ENCODE measurements at places on chromosomes 4 and X. TPM values are rescaled to one million over a fixed set of nuclear protein-coding genes. Genes with fewer than 3 reads are reported as not detected.
A peak's percentile ranks its signal among the peaks of the same experiment; 100 is the strongest.

GRCh38 chr4:17526695-17527477 is 11.9 kb downstream of the CLRN2 start:
- no peak for DNase-seq

GRCh38 chrX:13699183-13699826 is 10.4 kb downstream of the RAB9A start:
- DNase-seq = no peak

DNA sequence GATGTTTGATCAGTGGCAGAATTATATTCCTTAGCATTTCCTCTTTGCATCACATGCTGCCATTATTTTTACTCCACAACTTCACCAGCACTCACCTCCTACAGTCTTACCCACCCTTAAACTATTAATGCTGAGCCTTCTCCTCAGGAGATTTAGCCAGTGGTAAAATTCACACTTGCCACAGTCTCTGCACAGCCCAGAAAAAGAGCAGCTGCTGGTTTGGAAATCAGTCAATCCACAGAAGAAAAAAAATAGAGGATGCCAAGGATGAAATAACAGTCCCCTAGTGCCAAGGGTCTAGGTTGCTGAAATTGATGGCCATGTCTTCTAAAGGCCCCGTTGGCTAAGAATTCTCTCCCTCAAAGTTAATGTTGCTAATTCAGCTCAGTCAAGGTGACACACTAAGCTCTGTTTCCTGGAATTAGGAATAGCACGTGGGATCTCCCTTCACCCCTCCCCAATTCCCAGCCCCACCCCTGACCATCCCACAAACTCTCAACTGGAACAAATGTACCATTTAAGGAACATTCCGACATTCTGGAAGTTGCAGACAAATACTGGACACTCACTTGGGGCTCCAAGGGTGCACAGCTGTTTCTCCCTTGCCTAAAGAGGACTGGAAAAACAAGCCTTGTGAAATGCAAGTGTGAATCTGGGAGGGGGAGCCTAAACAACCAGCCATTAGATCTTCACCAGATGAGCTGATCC is 5.7 kb downstream of the ATP1B4 start:
- no peak for DNase-seq

Gene TMSB15A
- 14.7 TPM for polyA plus RNA-seq

DNA sequence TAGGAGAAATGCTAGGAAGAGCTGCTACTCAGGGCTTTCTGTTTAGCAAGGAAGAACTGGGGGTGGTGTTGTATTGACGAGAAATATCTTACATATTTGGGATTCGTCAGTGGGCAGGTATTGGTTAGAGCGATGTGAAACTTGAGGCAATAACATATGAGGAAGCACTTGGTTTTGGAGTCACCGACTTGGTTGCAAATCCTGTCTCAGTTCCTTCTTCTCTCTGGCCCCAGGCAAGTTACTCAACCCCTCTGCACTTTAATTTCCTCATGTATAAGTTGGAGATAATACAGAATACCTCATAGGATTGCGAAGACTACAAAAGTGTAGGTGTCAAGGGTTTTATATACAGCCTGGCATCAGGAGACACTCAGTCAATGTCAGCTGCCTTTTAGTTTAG is 34.1 kb downstream of the GPAT3 start:
- DNase-seq = no peak

Gene DGAT2L6
- polyA plus RNA-seq = not detected

GRCh38 chr4:123785538-123785937 is 388.9 kb downstream of the SPRY1 start:
- DNase-seq = peak; percentile 87

GRCh38 chr4:173051716-173052115 is 116.9 kb upstream of the GALNT7 start:
- peak; percentile 21 for DNase-seq

Data from muscle of arm (tissue), 14 donors.